ENCODE measurements at places on chromosomes 5 and 9. TPM values are rescaled to one million over a fixed set of nuclear protein-coding genes. Genes with fewer than 3 reads are reported as not detected.

Gene ELOVL7
- total RNA-seq = 0.72 TPM

Gene PCDHB3
- total RNA-seq = 3.6 TPM

Gene MCIDAS
- not detected for total RNA-seq

Gene HSPB3
- total RNA-seq = not detected

Gene LHFPL2
- total RNA-seq = 17.0 TPM
